NCI-H1436 (cell line): ENCODE measurements at places on chromosomes 3 and 15.
A peak's percentile ranks its signal among the peaks of the same experiment; 100 is the strongest.

GRCh38 chr3:64760258-64760657 is 72.5 kb upstream of the ADAMTS9 start:
- no peak for DNase-seq

DNA sequence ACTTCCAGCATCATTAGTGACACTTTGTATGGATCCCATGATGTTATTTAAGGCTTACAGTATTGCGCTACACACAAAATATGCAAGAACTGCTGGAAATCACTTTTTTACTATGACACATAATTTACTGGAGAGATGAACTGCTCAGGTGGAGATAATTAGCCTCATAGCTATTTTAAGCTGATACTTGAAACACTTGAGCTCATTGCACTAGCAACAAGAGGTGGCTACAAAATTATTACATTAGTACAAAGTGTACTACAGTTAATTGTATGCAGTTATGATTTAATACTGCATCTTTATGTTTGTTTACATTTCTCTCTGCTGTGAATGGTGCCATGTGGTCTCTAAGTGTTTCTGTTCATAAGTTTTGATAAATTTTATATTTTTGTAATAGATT is 6.5 kb upstream of the LZTFL1 start:
- no peak for DNase-seq

- no peak for DNase-seq
Measured at GRCh38 chr3:28743831-28744230, 395.2 kb upstream of the AZI2 start.

- peak; percentile 16 for DNase-seq
Measured at GRCh38 chr15:77836121-77836692, 203.5 kb upstream of the LINGO1 start.
